Common myeloid progenitor, CD34-positive (primary cell): ENCODE measurements at places on chromosomes 2 and 18.

- no peak for DNase-seq
Measured at GRCh38 chr18:49934457-49934856, 121.1 kb upstream of the ACAA2 start.

DNA sequence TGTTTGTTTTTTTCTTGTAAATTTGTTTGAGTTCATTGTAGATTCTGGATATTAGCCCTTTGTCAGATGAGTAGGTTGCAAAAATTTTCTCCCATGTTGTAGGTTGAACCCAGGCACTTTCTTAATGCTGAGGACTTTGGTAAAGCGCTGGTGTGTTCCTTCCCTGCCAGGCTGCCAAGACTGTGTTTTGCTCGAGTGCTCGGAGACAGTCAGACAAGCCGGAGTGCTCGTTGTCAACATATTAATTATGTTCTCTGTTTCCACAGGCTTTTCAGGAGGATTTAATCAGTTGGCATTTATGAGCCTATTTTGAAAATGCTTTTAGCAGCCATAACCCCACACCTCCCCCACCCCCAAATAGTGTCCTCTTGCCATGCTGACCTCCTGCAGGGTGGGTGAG lies 6.4 kb downstream of the MTCL1 start:
- no peak for DNase-seq

DNA sequence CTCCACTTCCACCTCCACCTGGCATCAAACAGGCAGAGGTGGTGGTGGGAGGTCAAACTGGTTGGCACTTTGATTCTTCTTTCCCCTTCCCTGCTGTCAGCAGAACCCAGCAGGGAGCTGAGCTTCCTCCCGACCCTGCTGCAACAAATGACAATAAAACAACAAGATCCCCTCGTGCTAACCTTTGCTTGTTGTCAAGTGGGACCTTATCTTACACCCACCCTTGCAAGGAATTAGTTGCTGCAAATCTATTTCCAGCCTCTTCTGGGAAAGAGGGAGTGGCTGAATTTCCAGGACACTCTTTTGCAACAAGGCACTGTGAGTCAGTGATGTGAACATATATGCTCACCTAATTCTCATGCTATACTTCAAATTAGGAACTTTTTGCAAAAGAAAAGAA lies 655.1 kb downstream of the DSC3 start:
- DNase-seq = no peak

DNA sequence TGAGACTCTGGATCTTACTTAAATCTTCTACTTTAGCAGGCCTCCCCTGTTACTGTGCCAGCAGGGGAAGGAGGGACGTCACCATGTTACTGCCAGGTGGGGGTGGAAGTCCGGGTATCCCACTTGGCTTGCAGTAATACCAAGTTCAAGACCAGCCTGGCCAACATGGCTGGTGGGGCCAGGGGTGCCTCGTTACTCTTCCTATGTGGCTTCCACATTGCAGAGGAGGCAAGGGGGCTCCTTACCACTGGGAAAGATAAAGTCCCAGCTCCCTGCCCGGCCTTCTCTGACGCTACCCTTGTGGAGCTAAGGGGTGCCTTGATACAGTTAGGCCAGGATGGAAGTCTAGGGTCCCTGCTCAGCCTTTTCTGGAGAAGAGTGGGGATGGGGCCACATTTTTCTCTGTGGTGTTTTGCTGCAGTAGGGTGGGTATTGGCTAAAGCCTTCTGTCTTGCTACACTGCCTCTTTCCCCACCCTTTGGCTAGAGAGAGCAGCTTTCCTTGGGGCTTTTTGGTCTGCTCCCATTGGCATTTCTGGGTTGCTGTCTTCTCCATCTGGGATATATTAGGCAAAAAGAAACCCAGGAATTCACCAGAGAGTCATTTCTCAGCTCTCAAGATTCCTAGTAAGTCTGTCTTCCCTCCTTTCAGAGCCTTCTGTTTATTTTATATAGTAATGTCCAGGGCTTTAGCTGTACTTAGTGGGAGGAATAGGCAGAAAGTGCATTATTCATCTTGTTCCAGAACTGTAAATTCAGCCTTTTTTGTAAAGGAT lies 21.9 kb downstream of the ELMOD3 start:
- no peak for DNase-seq
